Coronary artery (tissue), 2 donors: ENCODE measurements at places on chromosomes 5 and 9.

GRCh38 chr5:138784590-138784989 is 31.4 kb downstream of the CTNNA1 start:
- no peak for DNase-seq

DNA sequence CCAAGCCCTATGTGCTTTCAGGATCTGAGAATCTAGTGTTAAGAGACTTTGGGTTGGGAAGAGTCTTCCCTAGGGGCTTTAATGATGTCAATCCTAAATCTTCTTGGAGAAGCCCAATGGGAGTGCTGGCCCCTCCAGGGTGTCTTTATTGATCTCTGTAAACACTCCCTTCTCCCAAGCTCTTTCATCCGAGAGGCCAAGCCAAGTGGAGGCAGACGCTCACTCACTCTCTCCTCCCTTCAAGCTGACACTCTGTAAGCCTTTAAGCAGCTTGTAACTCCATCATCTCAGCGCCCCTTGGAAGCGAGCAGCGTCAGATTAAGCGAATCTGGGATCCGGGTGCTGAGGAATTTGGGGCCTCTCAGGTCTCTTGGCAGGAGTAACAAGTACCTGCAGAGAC is 37.7 kb downstream of the SPARC start:
- DNase-seq = no peak

DNA sequence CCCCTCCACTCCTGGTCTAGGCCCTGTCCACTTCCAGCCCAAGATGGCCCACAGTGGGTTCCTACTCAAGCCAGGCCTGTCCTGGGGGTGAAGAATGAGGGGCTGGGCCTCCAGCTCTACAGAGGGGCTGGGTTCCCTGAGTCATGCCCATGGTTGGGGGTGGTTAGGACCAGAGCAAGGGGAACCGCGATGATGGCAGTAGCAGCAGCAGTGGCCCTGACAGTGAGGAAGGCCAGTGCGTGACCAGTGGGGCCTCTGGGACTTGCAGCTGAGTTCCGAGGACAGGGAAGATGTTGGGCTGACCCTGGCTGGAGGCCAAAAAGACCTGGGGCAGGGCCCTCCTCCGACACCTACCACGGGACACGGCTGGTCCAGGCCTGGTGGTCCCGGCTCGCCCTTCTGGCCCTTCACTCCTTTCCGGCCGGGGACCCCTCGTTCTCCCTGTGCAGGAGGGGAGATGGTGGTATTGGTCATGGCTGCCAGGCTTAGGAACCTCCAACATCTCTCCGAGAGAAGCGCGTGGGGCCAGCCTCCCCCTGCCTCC is 9.2 kb upstream of the PHYKPL start:
- no peak for DNase-seq

DNA sequence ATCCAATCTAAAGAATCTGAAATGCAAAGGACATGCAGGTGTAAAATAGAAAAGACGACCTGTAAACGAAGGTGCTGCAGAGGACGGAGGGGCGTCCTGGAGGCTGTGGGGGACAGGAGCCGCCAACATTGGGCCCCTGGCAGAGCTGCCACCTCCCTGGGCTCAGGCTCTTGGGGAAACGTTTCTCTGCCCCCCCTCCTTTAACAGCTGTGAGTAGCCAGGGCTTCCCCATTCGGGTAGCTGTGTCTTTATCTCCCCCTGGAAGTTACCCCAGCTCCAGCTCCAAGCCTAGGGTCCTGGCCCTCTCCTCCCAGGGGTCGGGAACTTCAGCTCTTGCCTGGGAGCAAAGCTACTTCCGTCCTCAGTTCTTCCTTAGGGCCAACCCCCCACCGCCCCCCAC is 51.5 kb downstream of the PSD2 start:
- no peak for DNase-seq

GRCh38 chr5:93267276-93267675 is 313.7 kb downstream of the NR2F1-AS1 start:
- no peak for DNase-seq

DNA sequence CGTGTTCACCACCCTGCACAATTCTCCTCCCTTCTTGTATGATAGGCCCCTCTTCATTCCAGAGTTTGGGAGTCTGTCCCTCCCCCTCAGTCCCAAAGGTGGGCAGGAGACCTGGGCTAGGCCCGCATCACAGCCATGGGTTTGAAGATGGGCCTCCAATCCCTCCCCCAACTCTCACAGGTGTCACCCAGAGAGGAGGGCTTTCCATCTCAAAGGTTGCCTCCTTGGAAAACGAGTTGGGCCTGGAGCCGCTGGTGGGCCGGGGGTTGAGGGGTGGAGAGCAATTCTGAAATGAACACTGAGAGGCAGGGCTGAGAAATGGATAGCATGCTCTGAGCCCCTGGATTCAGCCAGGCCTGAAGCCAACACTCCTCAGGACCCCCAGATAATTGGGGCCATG is 6.2 kb downstream of the ADAMTS2 start:
- DNase-seq = no peak
